ENCODE measurements at places on chromosomes 2 and 18.

DNA sequence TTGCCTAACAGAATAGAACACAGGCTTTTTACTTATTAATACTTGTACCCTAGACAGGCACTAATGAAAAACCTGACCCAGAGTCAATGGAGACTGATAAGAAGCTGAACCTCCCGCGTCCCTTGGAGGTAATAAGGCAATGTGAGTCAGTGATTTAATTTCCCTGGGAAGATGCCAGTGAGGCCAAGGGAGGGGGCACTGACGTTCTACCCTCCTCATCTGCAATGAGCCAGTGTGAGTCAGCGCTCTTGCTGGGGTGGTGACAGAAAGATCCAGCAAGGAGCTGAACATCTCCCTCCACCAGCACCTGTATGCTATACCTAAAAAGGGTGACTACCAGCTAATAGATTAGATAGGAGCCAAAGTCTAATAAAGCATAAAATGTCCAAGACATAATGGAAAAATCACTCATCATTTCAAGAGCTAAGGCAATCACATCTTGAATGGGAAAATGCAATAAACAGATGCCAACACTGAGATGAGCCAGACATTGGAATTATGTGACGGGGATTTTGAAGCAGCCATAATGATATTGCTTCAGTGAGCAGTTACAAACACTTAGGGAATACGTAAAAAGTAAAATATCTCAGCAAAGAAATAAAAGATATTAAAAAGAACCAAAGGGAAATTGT lies 116.9 kb downstream of the TPGS2 start:
- DNase-seq, result no peak

DNA sequence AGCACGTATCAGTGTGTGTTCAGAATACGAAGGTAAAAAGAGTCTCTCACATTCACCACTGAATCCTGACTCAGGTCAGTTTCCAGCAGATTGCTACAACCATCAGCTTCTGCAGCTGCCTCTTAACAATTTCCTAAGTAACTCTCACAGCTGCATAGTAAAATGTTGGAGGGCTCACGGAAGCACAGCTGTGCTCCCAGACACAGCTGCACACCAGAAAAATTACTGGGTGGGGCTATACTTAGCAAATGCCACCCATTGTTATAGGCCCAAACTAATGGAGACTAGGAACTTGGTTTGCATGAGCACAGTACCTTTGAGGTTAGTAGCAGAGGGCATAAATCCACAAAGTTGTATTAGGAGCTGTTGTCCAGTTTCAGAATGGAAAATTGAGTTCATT lies 153.9 kb upstream of the ERBB4 start:
- no peak for DNase-seq

- DNase-seq, result no peak
Observed at GRCh38 chr2:38185012-38185491, 109.1 kb upstream of the CYP1B1 start.

GRCh38 chr2:158467248-158467647 lies 10.5 kb downstream of the PKP4 start:
- no peak for DNase-seq

DNA sequence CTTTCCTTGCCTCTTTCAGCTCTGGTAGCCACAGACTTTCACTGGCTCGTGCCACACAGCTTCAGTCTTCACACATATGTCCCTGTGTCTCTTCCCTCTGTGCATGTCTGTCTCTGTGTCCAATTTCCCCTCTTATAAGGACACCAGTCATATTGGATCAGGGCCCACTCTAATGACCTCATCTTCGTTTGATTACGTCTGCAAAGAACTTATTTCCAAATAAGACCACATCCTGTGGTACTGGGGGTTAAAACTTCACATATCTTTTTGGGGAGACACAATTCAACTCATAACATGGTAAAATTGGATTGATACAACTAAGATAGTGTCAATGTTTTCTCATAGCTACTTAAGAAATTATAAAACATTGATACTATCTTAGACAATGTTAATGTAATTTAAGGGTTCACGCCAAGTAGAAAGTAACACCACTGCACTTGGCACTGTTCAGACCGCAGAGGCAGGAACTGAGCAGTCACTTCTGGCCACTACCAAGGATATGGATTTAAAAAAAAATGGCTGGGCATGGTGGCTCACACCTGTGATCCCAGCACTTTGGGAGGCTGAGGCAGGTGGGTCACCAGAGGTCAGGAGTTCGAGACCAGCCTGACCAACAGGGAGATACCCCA lies 119.6 kb upstream of the EPAS1 start:
- DNase-seq, result no peak

- DNase-seq, result no peak
Observed at GRCh38 chr2:222730366-222730999, 59.0 kb downstream of the MOGAT1 start.

DNA sequence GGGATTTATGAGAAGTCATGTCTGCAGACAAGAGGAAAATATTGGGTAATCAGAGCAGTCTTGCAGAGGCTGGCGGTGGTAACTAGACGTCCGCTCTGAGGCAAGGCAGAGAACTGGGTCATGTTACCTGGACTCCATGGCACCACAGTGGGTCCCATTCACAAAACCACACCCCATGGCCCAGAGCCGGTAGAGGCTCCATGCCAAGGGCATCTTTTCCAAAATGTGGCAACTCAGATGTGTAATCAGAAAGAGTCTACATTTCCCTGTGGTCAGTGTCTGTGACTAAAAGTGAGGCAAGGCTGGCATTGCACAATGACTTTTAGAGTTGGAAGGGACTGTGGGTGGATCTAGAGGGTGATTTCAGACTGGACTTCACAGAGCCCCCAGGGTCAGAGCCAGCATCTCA lies 113.1 kb downstream of the MREG start:
- DNase-seq, result no peak

- no peak for DNase-seq
Observed at GRCh38 chr18:3151399-3152264, 68.1 kb downstream of the MYOM1 start.

- no peak for DNase-seq
Observed at GRCh38 chr2:224354632-224355211, 47.2 kb downstream of the FAM124B start.

GRCh38 chr18:48680339-48681250 lies 141.8 kb downstream of the CTIF start:
- no peak for DNase-seq

GRCh38 chr18:27030421-27030820 lies 154.7 kb downstream of the CHST9 start:
- DNase-seq, result no peak

- DNase-seq, result no peak
Observed at GRCh38 chr18:48958951-48959350, 8.2 kb upstream of the SMAD7 start.

GRCh38 chr2:200405599-200406298 lies 99.3 kb downstream of the SPATS2L start:
- DNase-seq, result no peak

DNA sequence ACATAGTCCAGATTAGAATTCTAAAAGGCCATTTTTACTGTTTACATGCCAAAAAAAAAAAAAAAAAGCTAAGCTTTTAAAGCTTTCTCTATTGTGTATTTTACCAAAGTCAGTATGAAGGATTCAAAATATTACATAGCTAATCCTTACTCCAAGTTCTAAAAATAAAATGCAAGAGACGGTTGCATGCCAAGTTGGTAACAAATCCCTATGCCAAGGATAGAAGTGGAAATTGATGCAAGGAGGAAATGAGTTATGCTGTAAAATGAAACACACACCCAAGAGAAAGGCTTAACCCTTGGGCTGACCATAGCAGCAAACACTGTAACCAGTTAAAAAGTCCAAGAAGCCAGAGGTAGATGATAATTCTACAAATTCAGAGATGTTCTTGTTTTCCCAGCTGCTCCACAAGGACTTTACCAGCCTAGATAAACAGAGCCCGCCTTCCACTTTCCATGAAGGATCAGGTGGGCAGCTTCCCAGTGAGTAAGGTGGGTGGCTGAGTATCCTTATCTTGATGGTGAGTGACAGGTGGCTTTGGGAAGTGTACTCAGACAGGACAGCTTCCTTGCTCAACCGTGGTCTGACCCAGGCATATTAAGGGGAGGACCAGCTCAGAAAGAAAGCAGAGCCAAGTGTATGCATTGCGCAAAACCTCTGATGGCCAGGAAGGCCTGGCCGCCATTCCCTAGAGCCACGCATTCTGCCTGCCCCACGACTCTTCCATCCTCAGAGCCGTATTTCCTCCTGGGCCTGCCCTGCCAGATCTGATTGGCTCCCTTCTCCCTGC lies 34.4 kb downstream of the ATP8B1 start:
- DNase-seq, result no peak

GRCh38 chr2:167292430-167293171 lies 404.3 kb downstream of the XIRP2 start:
- DNase-seq, result peak; percentile 22

DNA sequence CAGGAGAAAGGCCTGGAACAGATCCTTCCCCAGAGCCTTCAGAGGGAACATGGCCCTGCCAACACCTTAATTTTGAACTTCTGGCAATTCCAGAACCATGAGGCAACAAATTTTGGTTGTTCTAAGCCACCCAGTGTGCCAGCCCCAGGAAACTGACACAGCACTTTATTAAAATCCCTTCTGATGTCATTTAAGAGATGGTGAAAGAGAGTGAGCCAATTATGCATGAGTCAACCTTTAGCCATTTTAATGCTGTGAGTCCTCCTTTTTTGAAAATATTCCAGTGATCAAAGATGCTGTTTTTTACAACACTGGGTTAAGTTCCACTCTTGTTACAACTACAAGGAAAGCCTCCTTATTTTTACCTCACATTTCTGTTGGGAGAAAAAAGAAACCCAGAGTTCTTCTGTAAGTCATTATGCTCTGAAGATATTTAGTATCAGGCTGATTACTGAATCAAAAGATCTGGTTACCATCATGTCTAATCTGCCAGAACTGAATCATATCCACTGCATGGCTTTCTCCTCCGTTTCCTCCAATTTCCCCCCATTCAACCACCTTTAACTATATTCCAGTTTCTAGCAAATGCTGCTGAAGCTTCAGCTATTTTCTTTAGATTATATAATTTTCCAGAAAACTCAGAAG lies 235.4 kb downstream of the TXNL1 start:
- DNase-seq, result no peak

DNA sequence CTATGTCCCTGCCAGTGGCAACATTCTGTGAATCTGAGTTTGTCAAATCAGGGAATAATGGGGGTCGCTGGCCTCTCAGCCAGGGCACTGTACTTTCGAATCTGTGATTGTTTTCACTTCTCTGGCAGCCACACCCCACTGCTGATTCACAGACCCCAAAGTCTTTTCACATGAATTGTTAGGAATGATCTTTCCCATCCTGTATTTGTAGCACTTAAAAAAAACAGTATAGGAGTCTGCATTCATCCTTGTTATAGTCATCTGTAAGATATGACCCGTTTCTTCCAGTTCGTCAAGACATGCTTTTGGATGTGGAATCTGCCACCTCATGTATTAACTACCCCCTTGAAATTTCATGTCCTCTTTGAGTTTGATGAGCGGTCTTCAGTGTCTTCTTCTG lies 928 bp downstream of the NAGK start:
- DNase-seq, result no peak

- DNase-seq, result no peak
Observed at GRCh38 chr2:68980956-68981355, 6.5 kb downstream of the GKN1 start.

GRCh38 chr2:220775856-220776488 lies 796.1 kb downstream of the EPHA4 start:
- DNase-seq, result no peak

GRCh38 chr2:119232666-119232993 lies 9.0 kb downstream of the STEAP3 start:
- DNase-seq, result no peak

GRCh38 chr2:9690716-9691498 lies 60.1 kb upstream of the YWHAQ start:
- DNase-seq, result no peak
